ENCODE measurements at places on chromosomes 1 and 21.

DNA sequence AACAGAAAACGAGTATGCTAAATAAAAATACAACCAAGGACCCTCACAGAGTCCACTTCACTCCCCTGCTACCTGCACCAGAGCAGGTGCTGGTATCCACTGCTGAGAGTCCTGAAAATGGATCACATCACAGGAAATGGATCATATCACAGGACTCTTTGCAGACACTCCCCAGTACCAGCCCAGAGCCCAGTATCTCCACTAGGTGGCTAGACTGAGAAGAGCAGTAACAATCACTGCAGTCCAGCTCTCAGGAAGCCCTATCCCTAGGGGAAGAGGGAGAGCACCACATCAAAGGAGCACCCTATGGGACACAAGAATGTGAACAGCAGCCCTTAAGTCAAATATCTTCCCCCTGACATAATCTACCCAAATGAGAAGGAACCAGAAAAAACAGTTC, 28.0 kb downstream of the AGBL4 start:
- no peak for DNase-seq

DNA sequence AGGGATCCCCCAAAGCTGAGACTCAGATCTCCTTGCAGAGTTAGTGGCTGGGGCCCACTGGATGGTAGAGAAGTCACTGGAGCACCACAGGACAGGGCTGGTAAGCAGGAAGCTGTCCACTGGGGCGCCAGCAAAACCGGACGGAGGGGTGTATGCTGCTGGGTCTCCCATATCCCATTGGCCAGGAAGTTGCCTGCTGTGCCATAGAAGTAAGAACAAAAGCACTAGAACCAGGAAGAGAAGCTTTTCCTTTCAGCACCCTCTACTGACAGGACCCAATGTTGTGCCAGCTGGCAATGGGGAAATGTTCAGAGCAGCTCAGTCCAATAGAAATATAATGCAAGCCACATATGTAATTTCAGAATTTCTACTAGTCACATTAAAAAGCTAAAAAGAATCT, 146.6 kb downstream of the SPATA46 start:
- no peak for DNase-seq

GRCh38 chr1:2098301-2098698, 48.1 kb downstream of the PRKCZ start:
- no peak for DNase-seq

DNA sequence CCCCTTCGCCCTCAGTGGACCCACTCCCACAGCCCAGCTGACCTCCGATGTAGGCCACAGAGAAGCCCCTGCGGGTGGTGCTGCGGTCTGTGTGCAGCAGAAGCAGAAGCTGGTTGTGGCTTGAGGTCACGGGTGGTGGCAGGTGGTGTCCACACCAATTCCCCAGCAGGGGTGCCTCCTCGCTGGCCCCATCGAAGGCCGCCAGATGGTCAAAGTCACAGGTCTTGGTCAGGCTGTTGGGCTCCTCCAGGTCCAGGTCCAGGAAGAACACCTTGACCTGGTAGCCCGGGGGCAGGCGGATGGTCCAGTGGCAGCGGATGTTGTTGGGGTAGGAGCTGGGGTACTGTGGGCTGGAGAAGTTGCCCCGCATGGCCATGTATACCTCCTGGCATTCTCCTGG, 13.1 kb downstream of the CDCP2 start:
- DNase-seq: no peak

DNA sequence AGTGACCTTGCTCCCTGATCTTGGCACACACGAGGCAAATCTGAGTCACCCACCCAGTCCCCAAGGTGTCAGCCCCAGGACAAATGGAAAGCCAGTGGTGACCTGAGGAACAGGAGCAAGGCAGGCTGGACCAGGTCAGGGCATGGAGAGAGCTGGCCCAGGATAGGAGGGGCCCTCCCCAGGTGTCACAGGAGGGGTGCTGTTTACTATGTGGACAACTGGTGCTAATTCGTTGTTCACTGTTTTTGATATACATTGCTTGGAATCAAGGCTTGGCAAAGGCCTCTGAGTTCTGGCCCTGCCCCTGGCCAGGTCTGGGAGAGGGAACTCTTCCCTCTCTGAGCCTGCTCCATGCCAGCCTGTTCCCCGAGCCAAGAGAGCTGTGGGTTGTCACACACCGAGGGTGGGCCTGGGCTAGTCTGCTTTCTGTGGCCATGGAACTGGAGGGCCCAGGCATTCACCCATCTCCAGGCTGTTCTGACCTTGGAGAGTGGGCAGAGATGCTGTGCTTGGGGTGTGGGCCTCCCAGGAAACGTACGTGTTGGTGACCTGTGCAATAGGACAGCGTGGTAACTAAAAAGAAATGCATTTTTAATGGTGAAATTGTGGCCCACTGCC, 41.8 kb downstream of the CRYAA start:
- no peak for DNase-seq

GRCh38 chr1:91080650-91081049, 58.8 kb upstream of the ZNF644 start:
- DNase-seq: no peak

DNA sequence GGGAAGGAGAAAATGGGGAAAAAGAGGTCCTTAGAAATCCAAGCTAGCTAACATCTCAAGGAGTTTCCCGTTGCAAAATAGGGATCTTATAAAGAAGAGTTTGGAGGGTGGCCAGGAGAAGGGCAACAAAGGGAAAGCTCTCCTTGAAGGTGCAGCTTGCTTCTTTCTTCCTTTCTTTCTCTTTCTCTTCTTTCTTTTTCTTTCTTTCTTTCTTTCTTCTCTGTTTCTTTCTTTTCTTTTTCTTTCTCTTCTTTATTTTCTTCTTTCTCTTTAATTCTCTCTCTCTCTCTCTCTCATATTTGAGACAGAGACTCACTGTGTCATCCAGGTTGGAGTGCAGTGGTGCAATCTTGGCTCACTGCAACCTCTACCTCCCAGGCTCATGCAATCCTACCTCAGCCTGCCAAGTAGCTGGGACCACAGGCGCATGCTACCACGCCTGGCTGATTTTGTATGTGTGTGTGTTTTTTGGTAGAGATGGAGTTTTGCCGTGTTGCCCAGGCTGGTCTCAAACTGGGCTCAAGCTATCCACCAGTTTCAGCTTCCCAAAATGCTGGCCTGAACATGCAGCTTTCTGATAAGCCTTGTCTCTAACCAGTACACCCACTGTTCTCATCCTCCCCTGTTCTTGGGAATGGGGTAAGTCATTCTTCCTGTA, 44.4 kb downstream of the RNF11 start:
- no peak for DNase-seq

- DNase-seq: no peak
Measured at GRCh38 chr1:235006816-235007215, 121.8 kb downstream of the TOMM20 start.

DNA sequence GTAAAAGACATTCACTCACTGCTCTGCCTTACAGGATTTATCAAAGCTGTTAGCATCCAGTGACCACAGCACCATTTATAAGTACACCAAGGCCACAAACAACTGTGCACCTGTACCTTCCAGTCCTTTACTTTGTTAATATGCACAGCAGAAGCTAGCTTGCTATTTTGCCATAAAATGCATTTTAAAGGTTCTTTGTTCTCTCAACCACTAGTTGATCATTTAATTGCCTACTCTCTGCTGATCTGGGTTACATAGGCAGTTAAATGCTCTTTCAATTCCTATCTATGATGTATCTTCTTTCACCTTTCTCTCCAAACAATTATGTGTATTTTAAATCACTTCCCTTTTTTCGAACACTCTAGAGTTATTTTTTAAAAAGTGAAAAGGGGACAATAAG, 126.4 kb downstream of the SIPA1L2 start:
- no peak for DNase-seq

DNA sequence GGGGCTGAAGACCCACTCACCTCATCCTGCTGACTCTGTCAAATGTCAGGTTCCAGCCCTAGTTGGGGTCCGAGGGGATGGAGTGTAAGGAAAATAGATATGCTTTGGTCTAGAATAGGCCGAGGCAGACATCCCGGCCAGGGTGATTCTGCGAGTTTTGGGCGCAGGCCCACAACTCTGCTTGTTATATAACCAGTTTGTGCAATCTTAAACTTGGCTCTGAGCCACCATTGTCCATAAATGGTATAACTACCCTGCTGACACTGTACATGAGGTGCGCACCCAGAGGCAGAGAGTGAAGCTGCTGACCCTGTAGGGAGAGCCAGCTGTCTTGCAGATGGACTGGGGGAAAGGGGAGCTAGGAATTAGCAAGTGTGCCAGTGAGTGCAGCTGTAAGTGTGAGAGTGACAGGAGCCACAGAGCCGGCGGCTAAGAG, 1388.8 kb downstream of the AMY1C start:
- no peak for DNase-seq

DNA sequence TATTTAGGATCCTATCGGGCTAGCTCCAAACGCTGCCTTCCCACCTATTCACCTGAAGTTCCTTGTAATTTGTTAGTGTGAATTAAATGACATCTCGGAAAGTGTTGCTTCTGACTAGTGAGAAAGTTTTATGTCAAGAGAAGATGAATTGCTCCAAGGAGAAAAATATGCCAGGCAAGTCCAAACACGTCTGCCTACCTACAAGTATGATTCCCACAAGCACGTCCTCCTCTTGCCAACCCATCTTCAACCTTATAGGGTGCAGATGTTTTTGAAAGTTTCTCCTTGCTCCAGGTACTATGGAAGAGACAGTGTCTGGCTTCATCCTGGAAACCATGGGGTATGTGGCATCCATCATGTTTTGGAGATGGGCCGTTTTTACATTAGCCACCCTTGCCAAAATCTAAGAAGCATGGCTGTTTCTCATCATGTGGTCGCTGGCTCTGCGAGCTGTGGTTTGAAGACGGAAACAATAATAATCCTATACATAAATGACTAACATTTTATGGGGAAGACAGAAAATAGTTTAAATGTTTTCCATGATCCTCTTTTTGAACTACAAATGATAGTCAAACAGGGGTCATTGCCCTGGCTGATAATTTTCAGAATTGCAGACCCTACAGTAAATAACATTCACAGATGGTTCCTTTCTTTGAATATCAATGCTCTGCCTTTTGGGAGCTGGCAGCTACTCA, 505.8 kb downstream of the SMYD3 start:
- no peak for DNase-seq

DNA sequence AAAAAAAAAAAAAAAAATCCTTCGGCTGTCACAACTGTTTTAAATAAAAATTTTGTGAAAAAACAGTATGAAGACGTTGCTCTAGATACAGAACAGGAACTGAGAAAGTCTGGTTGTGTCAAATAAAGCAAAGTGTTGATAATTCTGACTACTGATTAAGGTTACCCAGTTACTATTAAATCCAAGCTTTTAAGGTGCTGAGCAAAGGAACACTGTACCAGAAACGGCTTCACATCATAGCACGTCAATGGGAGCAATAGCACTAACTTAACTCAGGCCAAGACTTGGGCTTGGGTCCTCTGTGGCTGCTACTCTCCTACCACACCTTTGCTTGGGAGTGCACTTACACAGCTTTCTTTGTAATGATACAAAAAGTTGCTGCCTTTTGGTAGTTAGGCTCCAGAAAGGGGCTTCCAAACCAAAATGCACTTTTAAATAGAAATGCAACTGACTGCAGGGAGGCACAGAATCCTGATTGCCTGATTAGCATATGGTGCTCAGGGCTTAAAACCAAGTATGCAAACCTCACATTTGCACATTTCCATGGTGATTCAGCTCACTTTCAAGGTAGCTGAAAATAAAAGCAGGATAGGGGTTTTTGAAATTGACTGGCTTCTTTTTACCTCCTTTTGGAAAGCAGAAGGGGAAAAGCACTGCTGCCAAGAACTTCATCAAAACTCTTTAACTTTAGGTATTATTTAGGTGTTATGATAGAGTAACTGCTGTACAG, 6.3 kb downstream of the MCL1 start:
- no peak for DNase-seq

DNA sequence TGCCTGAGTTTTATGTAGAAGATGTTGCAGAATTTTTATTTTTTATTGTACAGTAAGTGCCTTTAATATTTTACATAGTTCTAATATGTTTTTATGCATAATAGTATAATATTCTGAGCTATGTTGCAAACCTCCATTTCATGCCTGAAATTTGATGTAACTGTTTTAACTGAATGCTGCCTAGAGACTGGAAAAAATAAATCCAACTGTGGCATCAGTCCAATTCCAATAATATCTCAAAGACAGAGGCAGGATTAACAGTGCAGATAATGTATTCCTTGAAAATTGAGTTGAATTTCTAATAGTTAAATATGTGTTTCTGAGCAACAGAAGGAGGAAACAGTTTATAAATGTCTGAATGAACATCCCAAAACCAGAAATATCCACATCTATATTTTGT, 61.1 kb upstream of the KIF1B start:
- no peak for DNase-seq

- no peak for DNase-seq
Measured at GRCh38 chr1:71179997-71180396, 99.2 kb upstream of the ZRANB2 start.

- no peak for DNase-seq
Measured at GRCh38 chr1:185719021-185719420, 15.2 kb upstream of the HMCN1 start.

GRCh38 chr1:66575739-66576138, 41.8 kb downstream of the SGIP1 start:
- DNase-seq: no peak

GRCh38 chr1:152621993-152622392, 910 bp downstream of the LCE3A start:
- DNase-seq: no peak

DNA sequence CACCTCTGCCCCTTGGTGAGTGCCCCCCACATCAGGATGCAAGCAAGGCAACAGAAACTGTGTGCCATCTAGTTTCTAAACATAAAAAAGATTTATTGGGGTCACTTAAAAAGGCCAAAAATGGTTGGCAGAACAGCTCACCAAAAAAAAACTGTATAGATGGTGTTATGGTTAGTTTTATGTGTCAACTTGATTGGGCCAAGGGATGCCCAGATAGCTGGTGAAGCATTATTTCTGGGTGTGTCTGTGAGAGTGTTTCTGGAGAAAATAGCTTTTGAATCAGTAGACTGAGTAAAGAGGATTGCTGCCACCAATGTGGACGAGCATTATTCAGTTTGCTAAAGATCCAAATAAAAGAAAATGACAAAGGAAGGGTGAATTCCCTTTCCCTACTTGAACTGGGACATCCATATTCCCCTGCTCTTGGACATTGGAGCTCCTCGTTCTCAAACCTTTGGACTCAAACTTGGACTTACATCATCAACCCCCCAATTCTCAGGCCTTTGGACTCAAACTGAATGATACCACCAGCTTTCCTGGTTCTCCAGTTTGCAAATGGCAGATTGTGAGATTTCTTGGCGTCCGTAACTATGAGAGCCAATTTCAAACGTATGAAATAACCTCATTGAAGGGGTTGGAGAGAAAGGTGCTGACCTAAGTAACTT, 16.9 kb downstream of the CAPN9 start:
- DNase-seq: no peak

- DNase-seq: no peak
Measured at GRCh38 chr1:197692965-197693364, 82.3 kb downstream of the DENND1B start.

GRCh38 chr1:181033799-181034451, at the start of gene MR1:
Gene MR1 (plus strand): TSS chr1:181033983. CDS start chr1:181034008, 25 bp downstream.
- DNase-seq: no peak

- DNase-seq: no peak
Measured at GRCh38 chr1:45152126-45152525, 54.3 kb downstream of the ZSWIM5 start.

GRCh38 chr1:210298296-210298695, 30.4 kb upstream of the HHAT start:
- no peak for DNase-seq

GRCh38 chr1:101238031-101238628, 1.3 kb downstream of the S1PR1 start:
- no peak for DNase-seq

All from D721Med (cell line).